ENCODE measurements at places on chromosomes 7 and 10.

DNA sequence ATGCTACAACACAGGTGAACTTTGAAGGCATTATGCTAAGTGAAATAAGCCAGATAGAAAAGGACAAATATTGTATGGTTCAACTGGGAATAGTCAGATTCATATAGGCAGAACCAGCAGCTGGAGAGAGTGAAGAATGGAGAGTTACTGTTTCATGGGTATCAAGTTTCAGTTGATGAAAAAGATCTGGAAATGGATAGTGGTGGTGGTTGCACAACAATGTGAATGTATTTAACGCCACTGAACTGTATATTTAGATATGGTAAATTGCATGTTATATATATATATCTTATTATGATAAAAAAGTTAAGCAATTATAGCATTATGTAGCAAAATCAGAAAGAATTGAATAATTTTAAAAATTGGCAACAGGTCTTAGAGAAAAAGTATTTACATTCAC lies 3.9 kb downstream of the LMBR1 start:
- no peak for DNase-seq

GRCh38 chr7:4091767-4092166 lies 590.3 kb upstream of the FOXK1 start:
- no peak for DNase-seq

GRCh38 chr10:102434394-102435132 lies 2.2 kb upstream of the CUEDC2 start:
- DNase-seq, result no peak

DNA sequence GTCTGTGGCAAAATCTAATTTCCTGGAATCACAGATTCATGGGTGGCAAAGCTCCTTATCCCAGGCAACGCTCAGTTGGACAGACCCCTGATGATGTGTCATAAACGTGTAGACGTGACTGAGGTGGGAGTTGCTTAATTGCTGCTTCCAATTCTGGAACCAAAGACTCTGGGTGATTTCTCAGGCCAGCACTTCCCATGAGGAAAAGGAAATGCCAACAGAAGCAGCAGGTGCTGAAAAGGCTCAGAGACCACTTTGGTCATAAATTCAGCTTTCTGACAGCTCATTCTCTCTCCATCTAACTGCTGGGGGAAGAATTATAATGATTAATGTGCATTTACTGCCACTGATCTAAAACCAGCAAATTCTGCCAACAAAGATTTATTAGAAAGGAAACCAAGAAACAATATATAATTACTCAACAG lies 88.7 kb downstream of the OSBPL3 start:
- no peak for DNase-seq

DNA sequence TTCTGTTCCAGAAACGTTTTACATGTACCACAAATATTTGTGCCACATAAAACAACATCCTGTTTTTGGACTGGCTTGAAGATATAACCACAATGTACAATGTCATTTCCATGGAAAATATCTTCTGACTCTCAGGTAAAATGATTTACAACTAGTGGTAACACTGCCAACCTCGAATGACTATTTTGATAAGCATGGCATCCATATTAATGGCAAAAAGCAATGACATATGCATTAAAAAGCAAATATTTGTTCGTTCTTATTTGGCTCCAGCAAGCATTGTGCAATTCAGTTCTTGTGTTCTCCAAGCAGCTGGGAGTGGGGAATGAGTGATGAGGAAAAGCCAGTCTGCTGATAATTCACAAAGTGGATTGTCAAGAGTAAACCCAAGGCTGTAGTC lies 289.0 kb downstream of the PLXDC2 start:
- DNase-seq, result no peak

DNA sequence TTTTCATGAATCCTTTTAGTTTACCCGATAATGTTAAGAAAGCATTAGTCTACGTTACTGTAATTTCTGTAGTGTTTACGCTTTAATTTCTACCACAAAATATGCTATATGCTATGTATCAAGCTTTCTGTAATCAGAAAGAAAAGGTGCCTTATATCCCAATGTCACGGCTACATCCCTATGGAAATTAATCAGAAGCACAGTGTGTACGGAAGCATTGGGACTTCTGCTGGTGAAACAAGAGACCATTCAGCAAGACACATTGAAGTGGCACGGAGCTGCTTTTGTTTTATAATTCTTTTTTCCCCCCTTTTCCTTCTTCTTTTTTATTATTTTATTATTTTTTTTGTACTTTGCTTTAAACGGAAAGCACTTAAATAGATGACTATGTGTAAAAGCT lies 31.2 kb upstream of the SH2B2 start:
- DNase-seq, result no peak

- DNase-seq, result no peak
Observed at GRCh38 chr7:1603346-1604225, 33.8 kb upstream of the PSMG3 start.

GRCh38 chr10:63352976-63353375 lies 112.8 kb downstream of the JMJD1C start:
- no peak for DNase-seq

DNA sequence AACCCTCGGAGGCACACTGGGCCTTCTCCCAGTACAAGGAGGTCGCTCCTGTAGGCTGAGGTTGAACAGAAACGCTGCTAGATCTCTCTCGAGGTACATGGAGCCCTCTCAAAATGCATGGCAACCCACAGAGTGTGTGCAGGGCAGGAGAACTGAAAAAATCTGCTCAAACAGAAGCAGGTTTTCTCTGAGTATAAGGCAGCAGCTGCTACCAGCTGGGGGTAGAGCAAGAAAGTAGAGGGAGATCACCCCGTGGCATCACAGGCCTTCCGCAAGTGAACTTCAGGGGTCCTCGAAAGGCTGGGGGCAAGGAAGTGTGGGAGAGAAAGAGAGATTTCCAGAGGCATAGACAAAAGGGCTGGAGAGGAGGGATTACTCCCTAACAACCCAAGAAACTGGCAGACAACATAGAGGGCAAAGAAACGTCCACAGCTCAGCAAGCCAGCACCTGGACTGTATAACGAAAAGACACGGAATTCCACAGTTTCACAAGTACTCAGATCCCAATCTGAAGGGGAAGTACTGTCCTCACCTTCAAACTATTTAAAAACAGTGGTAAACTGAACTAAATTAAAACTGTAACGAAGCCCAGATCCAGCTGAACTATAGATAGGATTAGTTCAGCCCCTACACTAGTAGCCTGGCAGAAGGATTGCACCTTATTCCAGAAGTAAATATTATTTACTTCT lies 299.2 kb downstream of the IPMK start:
- no peak for DNase-seq
